Stimulated activated CD4-positive, alpha-beta T cell treated with anti-CD3 and anti-CD28 coated beads, Interleukin-1b, Interleukin-23, amount 100 ng/mL, for 48 hours (primary cell): ENCODE measurements at places on chromosomes 4 and X.

DNA sequence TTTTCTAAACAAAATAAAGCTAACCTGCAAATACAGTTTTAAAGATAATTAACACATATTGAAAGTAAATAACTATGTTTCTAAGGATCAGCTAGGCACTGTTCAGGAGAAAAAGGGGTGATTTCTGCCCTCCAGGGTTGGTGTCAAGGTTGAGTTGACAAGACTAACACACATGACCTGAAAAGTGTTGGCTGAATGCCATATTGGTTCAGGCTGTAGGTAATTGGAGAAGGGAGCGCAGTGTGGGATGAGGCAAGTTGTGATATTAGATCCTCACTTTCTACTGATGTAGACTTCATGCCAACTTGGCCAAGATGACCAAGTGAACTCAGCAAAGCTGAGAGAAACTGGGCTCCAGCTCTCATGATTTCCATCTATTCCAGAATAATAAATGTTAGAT is 42.2 kb downstream of the PPM1K start:
- DNase-seq, result no peak

- no peak for DNase-seq
Measured at GRCh38 chr4:4603067-4603466, 61.2 kb upstream of the STX18 start.

- no peak for DNase-seq
Measured at GRCh38 chr4:109921384-109921808, 8.7 kb downstream of the EGF start.

DNA sequence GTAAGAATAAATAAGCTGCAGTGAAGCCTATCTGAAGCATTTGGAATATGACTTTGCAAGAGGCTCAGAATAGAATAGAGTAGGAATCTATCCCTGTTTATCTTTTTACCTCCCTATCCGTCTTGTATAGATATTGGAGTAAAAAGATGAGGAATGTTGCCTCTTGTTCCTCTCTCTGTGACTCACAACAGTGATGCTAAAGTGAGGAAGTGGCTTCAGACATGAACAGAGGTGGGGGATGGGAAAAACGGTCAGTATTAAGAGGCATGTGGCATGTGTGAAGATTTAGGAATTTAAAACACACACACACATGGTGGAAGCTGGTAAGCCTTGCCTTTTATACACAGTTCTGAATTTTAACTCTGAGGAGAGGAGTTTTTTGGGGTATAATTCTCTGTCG is 3.8 kb upstream of the DCAF4L1 start:
- no peak for DNase-seq

DNA sequence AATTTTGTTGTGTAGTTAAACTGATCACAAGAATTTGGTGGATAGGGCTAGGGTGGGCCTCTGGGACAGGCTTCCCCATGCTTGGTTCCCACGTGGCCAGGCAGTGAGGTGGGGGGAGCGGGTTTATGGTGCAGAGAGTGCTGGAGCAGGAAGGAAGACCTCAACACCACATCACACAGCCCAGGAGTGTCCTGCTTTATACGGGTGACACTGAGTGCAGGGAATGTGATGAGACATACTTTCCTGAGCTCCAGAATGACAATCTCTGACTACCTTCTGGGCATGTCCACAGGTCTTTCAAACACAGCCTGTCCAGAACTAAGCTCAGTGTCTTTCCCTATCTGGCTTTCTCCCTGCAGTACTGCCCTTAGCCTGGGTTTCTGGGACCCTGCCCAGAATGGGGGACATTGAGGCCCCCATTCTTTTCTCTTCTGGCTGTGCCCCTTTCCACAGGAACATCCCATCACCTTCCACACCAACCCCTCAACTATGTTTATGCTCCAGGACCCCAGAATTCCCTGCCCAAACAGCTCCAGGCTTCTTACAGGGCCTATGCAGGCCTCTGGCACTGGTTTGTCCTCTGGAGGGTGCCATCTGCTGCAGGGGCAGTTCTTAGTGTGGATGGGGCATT is 36.5 kb upstream of the RASL11B start:
- DNase-seq, result no peak

GRCh38 chrX:109707319-109707718 is 25.7 kb downstream of the ACSL4 start:
- no peak for DNase-seq

GRCh38 chr4:163331629-163332376 is 593 bp downstream of the NPY1R start:
- DNase-seq, result no peak

- DNase-seq, result no peak
Measured at GRCh38 chr4:17093481-17093880, 195.0 kb upstream of the LDB2 start.

GRCh38 chr4:183863155-183863825 is 41.8 kb upstream of the STOX2 start:
- DNase-seq, result no peak

DNA sequence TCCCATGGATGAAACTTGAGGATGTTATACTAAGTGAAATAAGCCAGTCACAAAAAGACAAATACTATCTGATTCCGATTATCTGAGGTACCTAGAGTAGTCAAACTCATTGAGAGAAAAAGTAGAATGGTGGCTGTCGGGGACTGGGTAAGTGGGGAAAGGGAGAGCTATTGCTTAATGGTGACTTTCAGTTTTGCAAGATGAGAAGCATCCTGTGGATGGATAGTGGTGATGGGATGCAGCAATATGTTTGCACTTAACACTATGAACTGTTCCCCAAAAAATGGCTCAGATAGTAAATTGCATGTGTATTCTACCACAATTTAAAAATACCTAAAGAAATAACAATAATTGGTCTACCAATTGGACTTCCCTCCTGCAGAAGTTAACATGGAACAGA is 181.5 kb downstream of the SHROOM3 start:
- no peak for DNase-seq

- DNase-seq, result no peak
Measured at GRCh38 chr4:119307606-119308005, 14.3 kb downstream of the FABP2 start.

DNA sequence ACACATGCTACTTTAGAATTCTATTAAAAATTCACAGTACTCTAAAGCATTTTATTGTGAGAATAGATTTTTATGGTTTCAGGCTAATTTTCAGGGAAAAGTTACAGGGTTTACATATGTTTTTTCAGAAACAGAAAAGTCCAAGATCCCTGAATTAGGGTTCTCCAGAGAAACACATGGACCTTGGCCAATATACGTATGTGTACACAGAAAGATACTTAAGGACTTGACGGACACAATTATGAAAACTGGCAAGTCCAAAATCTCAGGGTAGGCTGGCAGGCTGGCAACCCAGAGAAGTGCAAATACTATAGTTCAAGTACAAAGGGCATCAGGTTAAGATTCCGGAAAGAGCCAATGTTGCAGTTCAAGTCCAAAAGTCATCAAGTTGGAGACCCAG is 1897.8 kb upstream of the PCDH10 start:
- no peak for DNase-seq

DNA sequence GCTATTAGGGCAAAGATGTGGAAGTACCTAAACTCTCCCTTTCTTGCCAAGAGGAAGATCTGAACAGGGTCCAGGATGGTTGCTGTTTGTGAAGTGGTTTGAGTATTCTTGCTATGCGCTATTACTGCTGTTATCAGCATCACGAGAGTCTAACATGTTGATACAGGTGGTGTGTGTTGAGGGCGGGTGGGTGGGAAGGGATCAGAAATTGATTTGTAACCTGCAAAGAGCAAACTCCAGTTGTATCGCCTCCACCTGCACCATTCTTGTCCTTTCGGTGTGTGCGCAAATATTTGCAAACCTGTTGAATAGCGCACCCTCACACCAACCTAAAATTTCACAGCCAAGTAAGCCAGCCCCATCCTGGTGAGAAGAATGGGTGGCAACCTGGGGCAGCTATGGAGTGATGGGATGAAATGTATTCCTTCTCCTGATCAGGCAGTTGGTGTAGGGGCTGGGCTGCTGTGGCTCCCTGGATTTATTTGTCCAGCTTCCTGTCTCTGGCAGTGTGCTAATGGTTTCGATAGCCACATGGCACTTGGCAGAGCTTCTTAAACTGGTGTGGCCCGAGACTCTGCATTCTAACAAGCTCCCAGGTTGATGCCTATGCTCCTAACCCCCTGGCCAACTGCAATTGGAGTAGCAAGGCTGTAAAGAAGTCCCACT is 102.6 kb upstream of the SCML1 start:
- DNase-seq, result no peak

DNA sequence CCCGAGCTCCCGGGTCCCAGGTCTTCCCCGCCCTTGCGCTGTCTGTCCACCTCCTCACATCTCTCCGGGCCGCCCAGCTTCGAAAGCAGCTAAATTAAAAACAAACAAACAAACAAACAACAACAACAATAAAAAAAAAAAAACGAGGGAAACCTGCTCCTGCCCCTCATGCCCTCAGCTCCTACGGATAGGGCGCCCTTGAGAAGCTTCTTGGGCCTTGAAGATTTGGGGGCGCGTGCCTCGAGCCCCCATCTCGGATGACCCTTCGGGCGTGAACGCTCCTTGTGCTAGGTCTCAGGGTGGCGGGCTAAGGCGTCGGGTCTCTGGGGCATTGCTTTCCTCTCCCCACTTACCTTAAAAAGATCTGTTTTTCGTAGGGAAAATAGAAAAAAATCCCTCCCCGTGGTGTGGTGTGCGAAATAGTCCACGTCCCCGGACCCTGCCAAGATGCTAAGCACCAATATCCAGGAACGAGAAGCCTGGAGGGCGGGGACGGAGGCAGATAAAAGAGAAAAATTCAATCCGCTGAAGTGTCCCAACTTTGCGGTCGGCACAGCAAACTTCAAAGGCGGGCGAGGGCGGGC is 603 bp downstream of the NDNF start:
- no peak for DNase-seq
